ENCODE measurements at places on chromosomes 1 and 21. TPM values are rescaled to one million over a fixed set of nuclear protein-coding genes. Genes with fewer than 3 reads are reported as not detected.

The KLF17 gene
- not detected for polyA plus RNA-seq

The BACE2 gene
- polyA plus RNA-seq: 4.6 TPM

The KCNH1 gene
- polyA plus RNA-seq: 5.2 TPM

The ADGRL4 gene
- polyA plus RNA-seq: 5.6 TPM

The SPRR2B gene
- polyA plus RNA-seq: not detected

The OLIG1 gene
- polyA plus RNA-seq: 114 TPM

The OLIG2 gene
- polyA plus RNA-seq: 33.3 TPM

The OPRD1 gene
- 1.9 TPM for polyA plus RNA-seq

The SIPA1L2 gene
- polyA plus RNA-seq: 24.5 TPM

The MRPL39 gene
- 29.3 TPM for polyA plus RNA-seq

The RGS13 gene
- not detected for polyA plus RNA-seq

The CFHR5 gene
- not detected for polyA plus RNA-seq

Measured in brain (organoid and tissue), 16 donors.